DMS 273 treated with DMSO at 0.1 percent for 48 hours (cell line): ENCODE measurements at places on chromosomes 5 and 9.

- DNase-seq = no peak
Observed at GRCh38 chr9:72473474-72474261, 47.7 kb upstream of the TMC1 start.

GRCh38 chr5:140982083-140982716 lies 15.9 kb downstream of the PCDHAC2 start:
- DNase-seq = no peak

GRCh38 chr5:2746561-2747032 lies 4.9 kb downstream of the IRX2 start:
- DNase-seq = no peak

- no peak for DNase-seq
Observed at GRCh38 chr9:132716007-132716406, 45.7 kb downstream of the GTF3C4 start.

DNA sequence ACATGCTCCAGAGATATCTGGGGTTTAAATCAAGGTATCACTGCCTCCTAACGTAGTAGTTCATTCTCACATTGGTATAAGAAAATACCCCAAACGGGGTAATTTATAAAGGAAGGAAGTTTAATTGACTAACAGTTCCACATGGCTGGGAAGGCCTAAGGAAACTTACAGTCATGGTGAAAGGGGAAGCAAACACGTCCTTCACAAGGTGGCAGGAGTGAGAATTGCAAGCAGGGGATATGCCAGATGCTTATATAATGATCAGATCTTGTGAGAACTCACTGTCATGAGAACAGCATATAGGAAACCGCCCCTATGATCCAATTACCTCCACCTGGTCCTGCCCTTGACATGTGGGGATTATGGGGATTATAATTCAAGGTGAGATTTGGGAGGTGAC lies 1280.2 kb upstream of the C9orf72 start:
- DNase-seq = no peak

DNA sequence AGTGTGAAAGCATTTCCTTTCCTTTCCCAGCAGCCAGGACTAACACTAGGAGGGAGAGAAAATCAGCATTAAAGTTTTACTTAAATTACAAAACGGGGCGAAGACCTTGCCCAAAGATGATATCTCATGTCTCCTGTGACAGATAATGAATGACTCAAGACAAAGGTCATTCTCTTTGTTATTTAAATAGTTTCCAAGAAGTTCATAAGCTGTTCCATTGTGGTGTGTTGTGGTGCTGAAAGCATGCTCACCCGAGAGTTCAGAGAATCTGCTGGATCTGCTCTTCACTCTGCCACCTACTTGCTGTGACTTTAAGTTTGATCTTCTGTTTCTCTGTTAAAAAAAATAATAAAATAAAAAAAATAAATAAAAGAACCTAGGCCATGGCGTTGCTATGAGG lies 265.9 kb upstream of the NR4A3 start:
- DNase-seq = no peak

- DNase-seq = no peak
Observed at GRCh38 chr9:105921057-105921726, 226.9 kb downstream of the TMEM38B start.

DNA sequence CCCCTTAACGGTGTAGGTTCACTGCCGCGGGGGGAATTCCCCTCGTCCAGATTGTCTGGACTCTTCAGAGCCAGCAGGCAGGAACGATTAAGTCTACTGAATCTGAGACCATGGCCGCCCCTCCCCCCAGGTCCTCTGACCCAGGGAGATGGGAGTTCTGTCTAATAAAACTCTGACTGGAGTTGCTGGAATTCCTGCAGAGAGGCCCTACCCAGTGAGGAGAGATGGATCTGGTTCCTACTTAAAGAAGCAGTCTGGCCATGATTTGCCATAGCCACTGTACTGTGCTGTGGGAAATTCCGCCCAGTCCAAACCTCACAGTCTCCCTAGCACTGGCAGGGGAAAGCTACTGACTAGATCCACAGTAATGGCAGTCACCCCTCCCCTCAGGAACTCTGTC lies 237.7 kb upstream of the RASA1 start:
- no peak for DNase-seq

GRCh38 chr5:181181650-181182565 lies 23.1 kb downstream of the TRIM7 start:
- no peak for DNase-seq

DNA sequence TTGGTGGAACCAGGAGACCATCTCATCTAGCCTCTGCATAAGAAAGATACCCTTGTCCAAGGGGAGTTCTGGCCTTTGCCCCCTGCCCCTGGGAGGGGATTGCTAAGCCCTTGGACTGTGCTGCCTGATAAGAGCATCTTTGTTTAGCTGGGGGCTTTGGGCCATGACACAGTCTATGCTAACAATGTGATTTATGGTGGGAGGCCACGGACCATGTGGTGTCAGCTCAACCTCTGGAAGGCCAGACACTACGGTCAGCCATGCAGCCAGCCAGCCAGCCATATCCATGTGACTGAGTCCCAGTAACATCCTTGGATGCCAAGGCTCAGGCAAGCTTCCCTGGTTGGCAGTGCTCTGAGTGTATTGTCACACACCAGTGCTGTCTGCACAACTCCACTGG lies 244.4 kb downstream of the FSTL4 start:
- DNase-seq = no peak

GRCh38 chr5:72216756-72217155 lies 103.3 kb downstream of the MRPS27 start:
- DNase-seq = no peak

DNA sequence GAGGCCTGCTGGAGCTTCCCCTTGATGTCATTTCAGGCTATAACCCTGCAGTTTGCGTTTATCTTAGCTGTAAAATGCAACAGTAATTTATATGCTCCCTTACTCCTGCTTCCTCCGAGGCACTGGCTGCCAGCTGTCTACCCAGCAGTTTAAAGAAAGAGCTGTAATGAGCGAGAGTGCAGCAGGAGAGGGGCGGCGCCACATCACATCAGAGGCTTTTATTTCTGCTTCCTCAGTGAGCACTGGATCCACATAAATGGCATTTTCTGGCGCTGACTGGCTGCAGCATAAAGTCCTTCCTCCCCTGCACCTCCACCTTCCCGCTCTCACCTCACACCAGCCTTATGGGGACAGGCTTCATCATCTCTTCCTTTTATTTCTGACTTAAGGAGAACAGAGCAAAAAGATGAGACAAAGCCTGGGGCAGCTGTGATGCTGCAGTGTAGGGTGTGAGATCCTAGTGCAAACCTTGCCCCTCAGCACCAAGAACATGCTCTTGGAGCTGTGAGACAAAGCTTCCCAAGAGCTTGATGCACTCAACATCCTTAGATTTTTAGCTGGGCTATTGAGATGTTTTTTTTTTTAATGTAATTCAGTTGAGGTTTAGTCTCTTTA lies 829.6 kb upstream of the ZNF608 start:
- DNase-seq = peak; percentile 77

- peak; percentile 30 for DNase-seq
Observed at GRCh38 chr9:91785447-91785842, 164.6 kb downstream of the ROR2 start.

- no peak for DNase-seq
Observed at GRCh38 chr5:175742290-175742994, 84.6 kb downstream of the HRH2 start.

DNA sequence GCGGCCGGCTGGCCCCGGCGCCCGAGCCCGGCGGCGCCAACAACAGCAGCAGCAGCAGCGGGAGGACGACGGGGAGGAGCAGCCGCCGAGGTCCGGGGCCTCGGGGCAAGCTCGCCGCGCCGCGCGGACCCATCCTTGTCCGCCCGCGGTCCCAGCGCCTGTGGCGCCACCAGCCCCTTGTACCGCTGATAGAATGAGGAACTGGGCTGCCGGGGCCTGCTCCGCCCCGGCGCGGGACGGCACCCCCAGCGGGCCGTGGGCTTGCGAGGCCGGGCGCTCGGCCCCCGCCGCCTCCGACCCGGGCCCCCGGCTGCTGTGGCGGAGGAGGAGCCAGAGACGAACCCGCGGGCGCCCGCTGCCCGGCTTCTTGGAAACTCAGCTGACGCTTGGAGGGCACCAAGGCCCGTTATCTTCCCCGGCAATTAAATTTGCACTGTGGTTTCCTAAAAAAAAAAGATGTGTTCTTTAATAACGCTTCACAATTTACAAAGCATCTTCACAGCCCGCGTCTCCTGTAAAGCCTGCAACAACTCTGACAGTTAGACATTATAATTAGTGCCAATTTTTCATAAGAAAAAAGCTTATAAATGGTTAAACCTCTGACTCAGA lies at the start of gene ARSB:
Gene ARSB (minus strand): TSS at position 195 of the 609 bp plus-strand sequence. CDS start 62 bp downstream, at position 133.
- no peak for DNase-seq

DNA sequence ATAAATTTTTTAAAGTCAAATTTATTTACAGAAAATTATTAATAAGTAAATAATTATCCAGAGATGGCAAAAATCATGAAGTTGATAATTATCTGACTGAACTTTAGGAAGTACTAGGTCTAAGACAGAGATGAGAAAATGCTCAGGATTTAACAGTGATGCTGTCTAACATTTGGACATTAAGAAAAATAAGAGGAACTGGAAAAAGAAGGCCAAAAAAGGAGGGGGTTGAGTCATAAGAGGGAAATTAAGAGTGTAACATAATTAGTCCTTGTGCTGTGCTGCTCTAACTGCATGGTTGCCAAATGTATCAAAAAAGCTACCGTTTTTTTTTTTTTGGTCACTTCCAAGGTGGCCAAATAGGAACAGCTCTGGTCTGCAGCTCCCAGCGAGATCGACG lies 35.4 kb upstream of the TUT7 start:
- DNase-seq = no peak

DNA sequence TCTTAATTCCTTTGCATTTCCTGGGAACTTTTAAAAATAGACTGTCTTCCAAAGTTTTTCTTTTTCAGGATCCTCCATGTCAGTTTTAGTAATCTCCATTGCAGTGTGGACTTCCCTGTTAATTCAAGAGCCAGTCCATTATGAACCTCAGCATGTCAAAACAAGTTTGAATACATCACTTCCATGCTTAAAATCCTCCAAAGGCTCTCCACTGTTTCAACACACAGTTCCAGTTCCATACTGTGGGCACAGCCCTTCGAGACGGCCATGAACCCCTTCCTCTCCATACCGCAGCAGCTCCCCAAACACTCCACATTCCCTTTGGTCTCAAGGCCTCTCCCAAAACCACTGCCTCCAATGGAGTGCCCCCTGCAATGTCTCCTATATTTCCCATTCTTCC lies 19.5 kb downstream of the LIFR start:
- no peak for DNase-seq

DNA sequence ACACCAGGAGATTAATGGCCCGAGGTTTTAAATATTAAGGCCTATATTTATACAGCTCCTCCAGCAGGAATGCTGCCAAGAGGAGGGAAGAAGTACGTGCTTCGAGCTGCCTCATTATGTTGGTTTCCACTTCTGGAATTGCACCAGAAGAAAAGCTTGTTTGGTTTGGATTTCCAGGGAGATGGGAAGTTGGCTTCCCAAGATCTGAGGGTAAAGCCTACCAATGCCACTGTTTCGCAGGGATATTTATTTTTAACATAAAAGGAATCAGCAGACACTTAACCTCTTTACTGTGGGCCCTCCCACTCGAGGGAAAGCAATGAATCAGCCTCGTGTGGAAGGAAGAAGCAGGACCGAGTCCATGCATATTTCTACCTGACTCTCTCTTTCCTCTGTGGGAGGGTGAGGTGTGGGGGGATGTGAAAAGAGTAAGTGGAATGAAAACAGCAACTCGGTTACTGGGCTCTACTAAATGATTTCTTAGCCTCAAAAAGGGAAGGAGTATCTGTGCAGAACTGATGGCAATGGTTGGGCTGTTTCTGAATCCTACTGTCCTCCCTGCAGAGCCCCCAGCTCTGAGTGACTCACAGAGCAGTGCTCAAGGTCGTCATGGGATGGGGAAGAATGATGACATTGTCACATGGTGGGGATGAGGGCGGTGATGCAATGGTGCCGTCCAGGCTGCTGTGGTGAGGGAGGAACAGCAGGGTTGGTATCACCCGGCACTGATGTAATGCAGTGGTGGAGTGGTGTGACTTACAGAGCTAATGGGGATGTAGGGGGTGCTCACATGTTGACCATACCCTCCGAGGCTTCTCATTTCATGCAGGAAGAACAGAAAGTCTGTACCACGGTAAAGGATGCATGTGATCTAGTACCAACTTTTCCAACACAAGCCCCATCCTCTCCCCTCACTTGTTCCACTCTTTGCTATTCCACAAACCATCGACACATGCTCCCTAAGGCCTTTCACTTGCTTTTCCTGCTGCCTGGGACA lies 215.0 kb upstream of the PANK3 start:
- DNase-seq = no peak

DNA sequence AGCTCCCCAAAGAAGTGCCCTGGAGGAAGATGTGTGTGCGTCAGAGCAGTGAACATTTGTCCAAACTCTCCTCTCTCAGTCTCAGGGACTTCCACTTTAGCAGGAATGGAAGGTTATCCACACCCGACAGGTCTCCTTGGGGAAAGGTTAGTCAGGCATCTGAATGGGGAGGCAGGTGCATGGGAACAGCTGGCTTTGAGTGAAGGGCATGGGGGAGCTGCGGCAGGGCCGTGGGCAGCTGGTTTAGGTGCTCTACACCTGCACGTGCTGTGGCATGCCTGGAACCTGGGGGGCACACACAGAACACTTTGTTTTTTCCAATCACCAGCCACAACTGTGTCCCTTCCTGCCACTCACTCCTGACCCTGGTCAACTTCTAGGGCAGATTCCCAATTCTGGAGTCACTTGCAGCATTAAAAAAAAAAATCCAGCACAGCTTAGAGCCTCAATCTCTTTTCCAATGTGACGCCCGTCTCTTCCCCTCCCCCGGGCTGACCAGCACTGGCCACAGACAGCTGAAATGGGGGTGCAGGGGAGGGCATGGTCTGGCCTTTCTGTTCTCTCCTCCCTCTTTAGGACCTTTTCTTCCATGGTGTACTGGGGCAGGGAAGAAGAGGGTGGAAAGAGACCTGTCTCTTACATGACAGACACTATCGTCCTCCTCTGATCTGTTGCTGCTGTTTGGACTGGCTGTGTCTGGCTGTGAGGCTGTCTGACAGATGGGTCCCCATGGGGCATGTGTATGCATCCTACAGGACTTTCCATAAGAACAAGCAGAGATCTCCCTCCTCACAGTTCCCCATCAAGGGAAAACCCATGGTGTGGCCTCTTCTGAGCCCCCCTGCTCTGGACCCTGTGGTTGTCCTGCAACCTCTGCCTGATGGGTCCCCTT lies 9.5 kb upstream of the IL3 start:
- DNase-seq = no peak

DNA sequence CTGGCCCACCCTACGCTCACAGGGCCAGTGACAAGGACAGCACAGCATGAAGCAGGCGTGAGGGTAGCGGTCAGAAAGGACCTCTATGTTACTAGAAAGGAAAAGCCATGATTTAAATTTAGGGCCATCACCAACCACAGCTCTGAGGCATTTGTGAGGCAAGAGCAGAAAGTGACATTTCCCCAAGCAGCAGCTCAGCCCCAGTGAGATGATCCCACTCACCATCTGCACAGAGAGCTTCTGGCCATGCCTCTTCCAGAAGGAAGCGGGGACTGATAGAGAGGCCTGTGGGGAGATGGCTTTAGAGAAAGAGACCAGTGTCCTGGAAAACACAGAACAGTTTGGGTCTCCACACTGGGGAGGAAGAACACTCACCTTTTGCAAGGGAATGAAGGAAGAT lies 413.9 kb downstream of the SPOCK1 start:
- DNase-seq = no peak

- no peak for DNase-seq
Observed at GRCh38 chr5:98319299-98320011, 454.0 kb upstream of the RGMB start.
